Astrocyte of the hippocampus (primary cell): ENCODE measurements at places on chromosomes 7 and 10.

DNA sequence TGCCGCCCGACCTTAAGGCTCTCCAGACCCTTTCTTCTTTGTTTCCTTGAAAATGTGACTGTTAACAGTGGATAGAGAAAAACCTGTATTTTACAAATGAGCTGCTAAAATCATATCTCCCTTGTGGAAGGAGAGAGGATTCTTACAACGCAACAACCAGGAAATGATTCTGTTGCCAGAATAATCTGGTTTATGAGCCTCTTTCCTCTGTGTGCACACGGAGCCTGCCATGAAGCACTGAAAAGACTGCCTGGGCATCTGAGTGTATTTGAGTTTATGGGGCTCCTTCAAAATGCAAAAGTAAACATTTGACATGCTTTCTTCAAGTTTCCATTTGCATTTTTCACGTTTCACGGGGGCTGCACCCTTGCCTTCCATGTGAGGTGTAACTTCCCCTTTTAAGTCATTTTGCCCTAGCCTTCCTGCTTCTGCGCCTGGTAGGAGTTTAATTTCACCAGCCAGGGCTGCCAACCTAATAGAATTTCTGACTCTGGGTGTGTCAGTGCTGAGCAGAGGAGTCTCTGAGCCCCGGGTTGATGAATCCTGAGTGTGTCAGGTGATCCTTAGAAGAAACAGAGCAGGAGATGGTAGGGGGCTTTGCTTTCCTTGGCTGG lies 101.2 kb downstream of the GRB10 start:
- DNase-seq: no peak

DNA sequence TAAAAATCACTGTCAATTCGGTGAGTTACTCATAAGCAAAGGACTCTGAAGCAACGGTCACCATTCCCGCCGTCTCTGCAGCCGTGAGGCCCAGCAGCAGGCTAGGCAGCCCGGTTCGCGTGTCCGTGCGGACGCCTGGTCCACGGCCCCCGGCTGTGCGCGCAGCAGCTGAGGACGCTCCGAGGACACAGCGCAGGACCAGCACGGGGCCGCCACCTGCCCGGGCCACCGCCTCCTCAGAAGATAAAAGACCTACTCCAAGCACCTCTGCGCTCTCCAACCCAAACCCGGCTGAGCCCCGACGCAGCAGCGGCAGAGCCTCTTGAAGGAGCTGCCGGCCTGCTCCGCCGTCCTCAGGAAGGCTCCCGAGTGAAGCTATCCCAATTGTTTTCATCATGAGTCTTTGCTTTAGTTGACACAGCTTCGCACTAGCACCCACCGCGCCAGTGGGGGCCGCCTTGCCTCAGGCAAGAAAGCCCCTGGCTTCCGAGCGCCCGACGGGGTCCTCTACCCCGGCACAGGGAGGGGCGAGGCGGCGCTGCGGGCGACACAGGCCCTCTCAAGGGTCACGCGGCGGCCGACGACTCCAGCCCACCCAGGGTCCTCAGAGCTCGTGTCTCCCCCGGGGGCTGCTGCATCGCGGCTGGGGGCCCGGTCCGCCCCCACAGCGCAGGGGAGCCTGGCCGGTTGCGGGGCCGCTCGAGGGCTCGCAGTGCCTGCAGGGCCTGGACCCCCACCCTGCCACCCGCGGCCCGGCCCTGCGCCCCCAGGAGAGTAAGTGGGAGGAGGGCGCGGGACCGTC lies 16.9 kb upstream of the GPR146 start:
- DNase-seq: peak; percentile 69

GRCh38 chr7:27205325-27206280 lies 5.7 kb upstream of the HOXA13 start:
- DNase-seq: no peak

DNA sequence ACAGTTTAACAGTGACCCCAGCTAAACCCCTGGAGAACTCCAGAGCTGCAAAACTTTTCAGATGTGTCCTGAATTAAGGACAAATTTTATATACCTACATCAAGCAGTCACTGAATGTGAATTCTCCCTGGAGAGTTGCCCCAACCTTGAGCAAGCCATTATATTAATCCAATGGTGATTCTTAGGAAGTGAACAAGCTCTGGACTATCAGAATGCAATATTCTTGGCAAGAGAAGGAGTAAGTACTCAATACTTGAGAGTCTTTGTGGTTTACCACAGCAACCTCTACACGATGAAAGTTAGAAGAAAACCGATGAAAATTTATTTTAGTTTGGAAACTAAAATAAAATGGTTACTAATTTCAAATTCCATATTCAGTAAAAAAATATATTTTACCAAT lies 19.3 kb upstream of the ZNF365 start:
- DNase-seq: peak; percentile 67

- no peak for DNase-seq
These were observed 103.1 kb upstream of the PCBD1 start for GRCh38 chr10:70991140-70992124.

DNA sequence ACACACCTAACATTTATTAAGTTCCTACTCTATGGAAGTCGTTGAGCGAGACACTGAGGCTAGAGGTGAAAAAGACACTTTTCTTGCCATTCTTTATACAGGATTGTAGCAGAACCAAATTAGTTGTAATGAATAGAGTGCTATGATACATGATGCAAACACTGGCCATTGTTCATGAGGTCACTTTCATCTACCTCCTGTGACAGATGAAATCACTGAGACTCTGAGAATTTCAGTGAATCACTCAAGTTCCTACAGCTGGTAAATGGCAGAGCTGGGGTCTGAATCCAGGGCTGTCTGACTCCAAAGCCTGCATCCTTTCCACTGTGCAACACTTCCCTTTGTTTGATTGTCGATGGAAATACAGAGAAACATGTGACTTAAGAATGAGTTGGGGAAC lies 657.6 kb downstream of the LRMDA start:
- DNase-seq: peak; percentile 21

DNA sequence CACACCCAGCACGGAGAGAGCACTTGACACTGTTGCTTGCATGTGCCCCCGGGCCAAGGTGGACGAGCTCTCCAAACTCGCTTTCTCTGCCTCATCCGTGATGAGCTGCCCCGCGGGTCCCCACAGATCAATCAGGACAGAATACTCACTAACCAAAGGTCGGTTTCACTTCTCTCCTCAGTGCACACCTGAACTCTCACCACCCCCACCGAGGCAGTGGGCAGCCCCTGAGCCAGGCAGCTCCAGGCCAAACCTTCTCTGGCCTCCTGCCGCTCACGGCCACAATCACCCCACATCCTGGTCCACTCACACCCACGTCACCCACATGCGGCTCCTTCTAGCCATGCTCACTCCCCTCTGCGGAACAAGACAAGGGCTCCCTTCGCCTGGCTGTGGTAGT lies 443.9 kb downstream of the DNAJB6 start:
- DNase-seq: no peak

GRCh38 chr10:19904202-19904661 lies 88.0 kb downstream of the PLXDC2 start:
- DNase-seq: peak; percentile 86

- peak; percentile 83 for DNase-seq
These were observed 37.0 kb upstream of the CCSER2 start for GRCh38 chr10:84291384-84291783.

DNA sequence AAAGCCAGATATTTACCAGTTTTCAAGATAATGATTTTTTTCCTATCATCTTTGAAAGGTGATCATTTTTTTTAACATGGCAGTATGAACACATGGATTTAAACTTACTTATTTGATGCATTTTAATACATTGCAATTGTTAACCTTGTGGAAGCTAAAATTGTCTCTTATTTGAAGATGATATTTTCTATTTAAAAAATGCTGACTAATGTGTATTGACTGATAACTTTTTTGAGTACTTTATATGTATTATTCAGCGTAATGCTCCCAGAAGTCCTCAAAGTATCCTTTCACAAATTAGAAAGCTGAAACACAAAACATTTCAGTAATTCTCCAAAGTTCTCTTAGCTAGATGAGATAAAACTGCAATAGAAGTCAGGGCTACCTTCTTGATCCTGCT lies 677.3 kb downstream of the NRG3 start:
- no peak for DNase-seq

- DNase-seq: peak; percentile 87
These were observed 38.1 kb downstream of the FAM107B start for GRCh38 chr10:14736600-14737081.

DNA sequence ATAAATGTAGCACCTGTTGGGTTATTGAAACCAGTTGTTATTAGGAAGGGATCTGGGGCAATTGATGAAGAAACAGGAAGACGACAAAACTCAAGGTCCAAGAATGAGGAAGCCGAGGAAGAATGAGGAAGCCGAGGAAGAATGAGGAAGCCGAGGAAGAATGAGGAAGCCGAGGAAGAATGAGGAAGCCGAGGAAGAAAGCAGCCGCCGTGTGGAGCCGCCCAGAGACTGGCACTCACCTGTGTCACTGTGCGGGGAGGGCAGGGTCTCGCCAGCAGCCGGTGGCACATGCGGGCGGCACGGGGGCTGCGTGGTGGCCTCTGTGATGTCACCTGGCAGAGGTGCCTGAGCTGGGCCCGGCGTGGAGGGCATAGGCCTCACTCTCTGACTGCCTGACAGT lies 71.1 kb upstream of the CFAP46 start:
- no peak for DNase-seq

GRCh38 chr10:69321039-69321715 lies 42.9 kb downstream of the HK1 start:
- DNase-seq: no peak

DNA sequence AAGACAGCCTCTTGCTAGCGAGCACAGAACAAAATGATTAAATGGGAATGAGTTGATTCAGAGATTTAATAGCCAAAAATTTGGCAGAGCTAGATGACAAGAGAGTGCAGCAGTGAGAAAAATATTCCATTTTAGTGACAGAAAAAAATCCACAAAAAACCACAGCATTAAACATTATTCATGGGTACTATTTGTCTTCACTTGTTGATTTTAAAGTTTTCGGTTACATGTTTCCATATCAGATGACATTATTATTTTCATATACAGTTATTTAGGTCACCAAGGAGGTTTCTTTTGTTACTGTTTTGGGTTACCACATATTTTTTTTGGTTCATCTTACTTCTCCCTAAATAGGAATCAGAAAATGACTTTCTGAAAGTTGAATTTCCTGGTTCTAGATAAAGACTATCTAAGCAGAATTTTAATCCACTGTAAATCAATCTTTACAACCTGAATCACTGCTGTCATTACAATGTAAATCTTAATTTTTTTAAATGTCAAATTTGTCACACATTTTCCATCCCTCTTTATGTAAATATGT lies 87.9 kb downstream of the SVIL start:
- DNase-seq: no peak

DNA sequence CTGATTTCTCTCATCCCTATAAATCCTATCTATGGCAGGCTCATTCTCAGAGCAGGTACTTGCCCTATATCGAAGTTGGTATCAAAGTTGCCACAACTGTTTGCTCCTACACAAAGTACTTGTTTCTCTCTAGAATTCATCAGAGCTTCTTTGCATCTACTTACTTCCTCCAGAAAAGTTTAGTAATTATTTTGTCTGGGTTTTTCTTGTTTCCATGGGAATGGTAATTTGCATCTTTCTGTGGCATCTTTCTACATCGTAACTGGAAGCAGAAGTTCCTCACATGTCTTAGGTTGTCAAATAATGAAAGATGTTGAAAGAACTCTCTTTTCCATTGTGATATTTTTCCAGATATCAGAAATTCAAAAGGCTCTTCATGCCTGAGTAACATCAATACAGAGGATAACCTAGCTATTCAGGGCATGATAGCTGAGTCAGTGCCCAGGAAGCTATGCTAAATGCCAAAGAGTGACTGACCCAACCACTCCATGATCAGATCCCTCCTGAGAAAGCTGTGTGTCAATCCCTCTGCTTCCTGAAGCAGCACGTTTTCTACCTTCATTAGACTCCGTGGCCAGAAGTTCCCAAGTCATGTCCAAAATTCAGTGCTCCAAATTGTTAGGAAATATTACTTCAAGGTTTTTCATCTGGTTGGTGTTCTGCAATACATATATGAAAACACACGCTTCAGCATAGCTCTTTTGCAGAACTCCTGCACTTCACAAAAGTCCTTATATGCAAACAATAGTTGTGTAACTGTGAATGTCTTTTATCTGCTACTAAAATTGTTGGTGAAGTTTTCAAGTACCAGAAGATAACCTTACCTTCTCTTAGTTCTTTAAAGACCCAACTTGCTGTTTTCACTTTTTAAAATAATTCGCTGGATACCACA lies 216.5 kb downstream of the VTI1A start:
- peak; percentile 80 for DNase-seq

DNA sequence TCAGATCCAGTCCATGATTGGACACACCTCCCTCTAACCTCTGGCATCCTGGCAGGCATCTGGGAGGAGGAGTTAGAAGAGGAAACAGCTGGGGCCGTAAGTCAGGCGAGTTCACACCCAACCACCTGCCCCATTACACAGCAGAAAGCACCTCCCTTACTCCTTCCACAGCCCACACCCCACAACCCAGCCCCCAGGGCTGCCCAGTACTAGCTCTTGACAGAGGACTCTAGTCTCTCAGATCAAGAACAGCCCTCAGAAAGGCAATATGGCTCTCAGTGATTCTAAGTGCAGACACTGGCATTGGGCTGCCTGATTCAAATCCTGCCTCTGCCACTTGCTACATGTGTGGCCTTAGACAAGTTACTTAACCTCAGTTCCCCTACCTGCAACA lies 34.1 kb downstream of the KCNMA1 start:
- DNase-seq: no peak

- no peak for DNase-seq
These were observed 29.7 kb downstream of the NUP42 start for GRCh38 chr7:23211589-23211988.

GRCh38 chr7:100893910-100894721 lies 1.6 kb downstream of the ACHE start:
- no peak for DNase-seq

GRCh38 chr10:3197348-3198003 lies 24.9 kb upstream of the PITRM1 start:
- peak; percentile 97 for DNase-seq
